ENCODE measurements at places on chromosomes 7 and 10.

DNA sequence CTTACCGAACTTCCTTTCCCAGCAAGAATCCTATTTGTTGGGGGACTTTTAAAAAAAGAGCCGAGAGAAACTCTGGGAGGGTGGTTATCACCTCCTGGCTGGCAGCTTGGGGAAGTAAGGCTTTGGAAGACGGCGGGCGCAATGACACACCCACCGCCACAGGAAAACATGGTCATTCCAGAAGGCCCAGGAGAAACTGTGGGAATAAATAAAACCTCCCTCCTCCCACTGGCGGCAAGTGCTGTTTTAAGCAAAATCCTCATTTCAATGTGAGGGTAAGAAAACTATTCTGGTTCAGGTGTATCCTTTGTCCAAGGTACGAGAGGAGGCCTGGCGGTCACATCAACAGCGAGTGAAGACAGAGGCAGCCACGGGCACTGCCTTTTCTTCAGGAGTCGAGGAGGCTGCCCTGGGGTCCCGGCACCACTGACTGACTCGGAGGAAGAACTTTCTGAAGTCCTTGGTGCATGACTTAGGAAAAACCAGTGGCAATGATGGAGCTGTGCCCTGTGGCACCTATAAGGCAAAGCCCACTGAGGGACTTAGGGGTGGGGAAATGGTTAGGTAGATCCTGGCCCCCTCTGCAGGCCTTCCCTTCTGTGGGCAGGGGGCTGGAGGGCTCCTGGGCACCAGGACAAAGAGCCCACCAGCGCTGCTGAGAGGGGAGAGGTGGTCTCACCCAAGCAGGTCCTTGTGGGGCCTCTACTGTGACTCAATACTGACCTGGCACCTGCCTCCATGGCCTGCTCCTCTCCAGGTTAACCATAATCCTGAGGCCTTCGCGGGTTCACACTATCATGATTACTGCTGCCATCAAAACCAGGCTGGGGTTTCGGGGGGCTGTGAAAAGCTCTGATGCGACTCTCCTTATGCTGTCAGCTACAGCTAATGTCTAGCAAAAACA lies 21.4 kb downstream of the DNAJB12 start:
- no peak for DNase-seq

DNA sequence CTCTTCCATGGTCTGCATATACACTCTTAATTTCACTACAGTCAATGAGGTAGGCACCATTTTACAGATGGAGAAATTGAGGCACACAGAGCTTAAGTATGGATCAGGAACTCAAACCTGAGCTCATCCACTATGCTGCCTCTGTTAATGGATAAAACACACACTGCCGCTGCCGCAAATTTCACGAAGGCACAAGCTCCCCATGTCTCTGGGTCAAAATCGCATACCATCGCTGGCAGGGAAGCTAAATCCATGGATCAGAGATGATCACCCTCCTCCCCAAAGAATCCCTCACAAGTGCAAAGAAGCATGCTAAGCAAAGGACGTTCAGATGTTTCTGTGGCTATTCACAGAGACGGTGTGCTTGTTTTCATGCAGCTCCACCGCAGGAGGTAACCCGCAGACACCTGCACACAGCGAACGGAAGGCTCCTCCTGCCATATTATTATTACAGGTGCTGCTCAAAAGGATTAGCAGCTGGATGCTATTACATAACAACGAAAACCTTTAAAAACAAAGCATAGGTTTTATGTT lies 109.3 kb downstream of the UBE2H start:
- no peak for DNase-seq

DNA sequence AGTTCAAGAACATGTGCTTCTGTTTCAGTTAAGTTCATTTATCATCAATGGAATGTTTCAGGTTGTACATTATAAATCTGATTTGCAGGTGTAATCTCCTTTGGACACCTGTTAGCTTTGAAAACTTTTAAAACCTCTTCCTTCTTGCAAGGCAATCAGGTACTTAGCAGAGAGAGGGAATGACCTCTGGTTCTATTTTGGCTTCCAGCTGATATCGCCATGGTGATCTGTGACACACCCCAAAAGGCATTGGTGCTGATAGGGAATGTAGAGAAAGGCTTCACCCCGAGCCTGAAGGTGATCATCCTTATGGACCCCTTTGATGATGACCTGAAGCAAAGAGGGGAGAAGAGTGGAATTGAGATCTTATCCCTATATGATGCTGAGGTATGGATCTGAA lies 35.4 kb downstream of the ACSL5 start:
- no peak for DNase-seq

DNA sequence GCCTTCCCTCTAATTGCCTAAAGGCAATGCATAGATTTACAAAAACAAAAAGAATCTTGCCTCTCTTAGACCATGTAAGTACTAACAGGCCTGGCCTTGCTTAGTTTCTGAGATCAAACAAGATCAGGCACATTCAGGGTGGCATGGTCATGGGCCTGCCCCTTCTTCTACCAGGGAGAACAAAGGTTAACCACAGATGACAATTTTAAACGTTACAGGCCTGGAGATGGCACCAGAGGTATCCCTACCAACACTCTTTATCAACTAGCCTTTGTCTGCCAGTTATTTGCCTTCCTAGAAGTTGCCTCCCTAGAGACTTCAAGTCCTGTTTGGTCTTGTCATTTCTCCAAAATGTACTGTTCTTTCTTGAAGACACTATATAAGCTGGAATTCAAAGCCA lies 252.6 kb downstream of the DOCK4 start:
- DNase-seq, result peak; percentile 21
